Stimulated activated CD8-positive, alpha-beta memory T cell treated with anti-CD3 and anti-CD28 coated beads, Interleukin-4, amount 100 ng/mL, for 24 hours (primary cell): ENCODE measurements at places on chromosomes 2 and 18.

DNA sequence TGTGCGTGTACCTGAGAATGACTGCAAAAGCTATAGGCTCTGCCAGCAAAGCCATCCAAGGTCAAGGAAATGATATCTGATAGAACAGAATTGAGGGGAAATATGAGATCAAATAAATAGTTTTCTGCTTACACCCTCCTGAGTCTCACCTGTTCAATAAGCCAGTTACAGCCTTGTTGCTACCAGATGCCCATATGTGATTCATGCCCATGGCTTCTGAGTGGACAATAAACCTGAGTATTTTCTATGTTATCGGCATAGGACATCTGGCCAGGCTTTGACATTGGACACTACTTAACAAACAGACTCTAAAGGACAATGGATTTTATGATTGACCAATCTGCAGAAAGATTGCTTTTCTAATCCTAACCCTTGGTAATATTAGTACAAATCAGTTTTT lies 297.9 kb downstream of the LRATD1 start:
- no peak for DNase-seq

DNA sequence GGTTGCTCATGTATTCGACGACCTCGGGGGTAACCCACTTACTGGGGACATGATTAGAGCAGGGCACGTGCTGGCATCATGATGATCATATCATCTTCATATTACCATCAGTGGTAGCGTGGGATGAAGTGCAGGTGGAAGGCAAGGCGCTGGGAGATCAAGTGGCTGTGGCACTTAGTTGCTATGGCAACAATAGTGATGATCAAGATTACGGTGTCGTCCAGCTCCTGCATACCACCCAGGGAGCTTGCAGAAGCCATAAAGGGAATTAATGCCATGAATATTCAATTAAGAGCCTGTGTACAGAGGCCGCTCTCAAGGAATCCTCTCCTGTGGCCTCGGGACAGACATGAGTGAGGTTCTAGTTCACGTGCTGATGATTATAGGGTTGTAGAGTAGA lies 237.2 kb upstream of the COPS8 start:
- DNase-seq, result no peak

- DNase-seq, result no peak
Observed at GRCh38 chr2:71907503-71907902, 240.2 kb downstream of the CYP26B1 start.

DNA sequence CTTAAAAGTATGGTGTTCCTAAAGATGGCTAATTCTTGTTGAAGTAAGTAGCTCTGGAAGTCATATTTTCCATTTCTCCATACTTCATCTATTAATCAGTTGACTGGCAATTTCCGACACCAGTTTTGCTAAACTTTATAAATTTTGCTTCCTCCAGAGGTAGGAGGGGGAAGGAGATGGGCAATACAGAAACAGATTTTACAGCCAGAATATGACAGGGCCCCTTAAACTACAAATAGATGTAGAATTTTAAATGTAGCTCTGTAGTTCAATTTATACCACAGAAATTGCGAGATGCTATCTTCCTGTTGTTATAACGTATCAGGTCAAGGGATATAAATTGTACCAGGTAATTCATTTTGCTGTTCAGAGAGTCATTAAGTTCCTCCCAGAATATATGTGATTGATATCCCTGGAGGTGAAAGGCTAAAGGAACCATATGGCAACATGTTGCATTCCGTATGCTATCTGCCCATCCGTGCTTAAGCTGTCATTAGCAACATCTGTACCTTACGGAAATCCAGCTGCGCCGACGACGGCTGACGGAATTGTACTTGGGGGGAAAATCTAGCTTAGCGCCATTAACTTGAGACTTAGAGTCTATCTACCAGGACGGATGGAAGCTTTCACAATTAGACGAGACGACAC lies 8.4 kb upstream of the NR4A2 start:
- DNase-seq, result no peak

DNA sequence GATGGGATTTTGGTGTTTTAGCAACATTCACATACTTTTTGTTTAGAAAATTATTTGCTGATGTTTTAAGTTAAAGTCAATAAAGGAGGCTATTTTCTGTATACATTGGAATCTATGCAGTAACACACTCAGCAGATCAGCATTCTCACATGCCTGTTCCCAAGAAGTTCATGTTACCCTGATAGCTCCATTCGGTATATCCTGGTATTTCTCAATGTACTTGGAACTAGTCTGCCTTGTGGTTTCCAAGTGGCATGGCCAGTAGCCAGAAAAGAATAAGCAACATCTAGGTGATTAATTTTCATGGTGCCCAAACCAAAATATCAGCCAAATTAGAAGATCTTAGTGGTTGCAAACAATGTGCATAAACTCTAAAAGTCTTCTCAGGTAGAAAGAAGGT lies 5.2 kb upstream of the NCAPH start:
- DNase-seq, result no peak

DNA sequence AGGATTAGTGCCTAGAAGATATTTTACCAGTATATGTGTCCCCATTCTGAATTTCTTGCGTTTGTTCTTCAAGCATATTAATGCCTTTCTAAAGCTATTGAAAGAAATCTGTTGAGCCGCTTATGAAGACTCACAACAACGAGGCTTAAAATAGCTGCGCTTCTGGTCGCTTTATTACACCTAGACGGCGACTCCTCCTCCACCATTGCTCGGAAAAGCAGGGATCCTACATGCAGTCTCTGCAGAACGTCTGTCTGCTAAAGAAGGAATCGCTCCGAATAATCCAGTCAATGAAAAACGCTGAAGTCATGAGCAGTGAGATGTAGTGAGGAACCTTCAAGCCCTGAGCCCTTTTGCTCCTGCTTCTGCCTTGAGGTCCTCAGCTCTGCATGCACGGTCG lies 94.8 kb upstream of the ZNF516 start:
- DNase-seq, result no peak

- no peak for DNase-seq
Observed at GRCh38 chr2:70561893-70562292, 8.3 kb upstream of the TGFA start.

DNA sequence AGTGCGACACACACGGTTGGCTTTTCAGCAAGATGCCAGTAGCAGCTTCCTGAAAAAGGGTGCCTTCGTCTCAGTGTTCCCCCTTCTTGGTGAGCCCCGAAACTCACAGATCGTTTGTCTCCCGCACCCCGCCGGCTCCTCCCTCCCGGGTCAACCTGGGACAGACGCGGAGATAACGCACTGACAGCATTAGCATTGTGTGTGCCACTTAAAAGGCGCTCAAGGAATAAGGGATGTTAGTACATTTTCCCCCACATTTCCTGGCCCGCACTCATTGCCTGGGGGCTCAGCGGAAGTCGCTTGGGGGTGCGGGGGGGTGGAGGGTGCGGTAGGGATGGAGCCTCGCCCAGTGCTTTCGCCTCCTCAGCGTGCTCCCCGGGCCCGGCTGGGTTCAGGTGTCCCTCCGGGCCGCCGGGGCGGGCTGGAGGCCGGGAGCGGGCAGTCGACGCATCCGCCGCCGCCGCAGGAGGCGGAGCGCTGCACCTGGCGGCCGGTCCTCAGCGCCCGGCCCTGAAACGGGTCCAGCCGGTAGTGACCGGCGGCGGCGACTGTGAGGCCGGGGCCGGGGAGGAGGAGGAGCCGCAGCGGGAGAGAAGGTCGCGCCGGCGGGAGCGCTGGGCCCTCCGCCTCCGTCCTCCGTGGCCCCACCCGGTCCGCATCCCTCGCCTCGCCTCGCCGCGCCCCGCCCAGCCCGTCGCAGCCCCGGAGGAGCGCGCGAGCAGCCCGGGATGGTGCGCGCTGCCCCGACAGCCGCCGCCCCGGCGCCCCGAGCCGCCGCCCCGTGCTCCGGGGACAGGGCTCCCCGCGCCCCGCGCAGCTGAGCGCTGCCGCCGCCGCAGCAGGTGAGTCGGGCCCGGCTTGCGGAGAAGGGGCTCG lies at the start of gene MFSD6:
TSS of gene MFSD6 (plus strand) at position 694 of the 876 bp plus-strand sequence. CDS start 27,675 bp downstream, outside the sequence.
- DNase-seq, result peak; percentile 44

- no peak for DNase-seq
Observed at GRCh38 chr2:28648671-28649395, 102.8 kb upstream of the PPP1CB start.

GRCh38 chr2:191115391-191115790 lies 35.4 kb downstream of the STAT4 start:
- DNase-seq, result peak; percentile 30

GRCh38 chr2:233051241-233052149 lies 8.6 kb upstream of the INPP5D start:
- no peak for DNase-seq

GRCh38 chr18:2572892-2573291 lies 1.5 kb downstream of the NDC80 start:
- no peak for DNase-seq

- no peak for DNase-seq
Observed at GRCh38 chr2:169933124-169933711, 106.0 kb downstream of the UBR3 start.
